ENCODE measurements at places on chromosomes 3 and 15.
A peak's percentile ranks its signal among the peaks of the same experiment; 100 is the strongest.

DNA sequence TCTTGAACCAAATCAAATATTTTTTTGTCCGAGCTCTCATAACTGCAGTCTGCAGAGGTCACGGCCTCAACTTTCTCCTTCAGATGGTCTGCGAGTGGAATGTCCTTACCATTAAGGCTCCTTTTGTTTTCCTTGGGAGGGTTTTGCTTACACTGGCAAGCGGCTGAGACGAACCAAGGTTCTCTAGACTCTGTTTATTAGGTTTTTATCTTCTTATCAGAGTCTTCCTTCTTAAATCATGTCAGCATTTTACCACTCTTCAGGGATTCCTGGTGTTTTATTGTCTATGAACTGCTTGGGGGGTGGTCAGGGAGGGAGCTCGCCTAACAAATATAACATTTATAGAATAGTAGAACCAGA, 773.7 kb upstream of the NR2F2 start:
- H3K36me3 ChIP-seq = no peaks in the 10 kb centered on the region
- H3K4me1 ChIP-seq = peaks cover 37% of the 10 kb centered on the region
- no peaks in the 10 kb centered on the region for H3K27me3 ChIP-seq
- DNase-seq = no peak

DNA sequence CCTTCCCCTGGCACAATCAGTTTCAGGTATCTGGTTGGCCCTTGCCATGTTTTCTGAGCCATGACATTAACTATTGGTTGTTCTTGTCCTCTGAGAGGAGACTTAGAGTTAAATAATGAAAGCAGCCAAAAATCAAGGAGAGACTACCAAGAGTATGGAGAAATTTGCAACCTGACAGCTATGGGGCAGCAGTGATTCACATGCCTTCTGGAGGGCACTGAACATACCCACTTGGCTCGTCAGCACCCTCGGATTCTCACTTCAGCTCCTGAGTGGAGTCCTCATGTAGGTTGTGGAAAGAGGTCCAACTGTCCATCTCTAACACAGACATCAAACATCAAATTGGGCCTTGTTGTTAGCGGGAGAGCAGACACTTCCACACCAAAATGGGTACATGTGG, 265.6 kb downstream of the EBLN2 start:
- H3K4me1 ChIP-seq = no peaks in the 10 kb centered on the region
- no peak for DNase-seq
- H3K4me3 ChIP-seq = no peak overlapping the region
- no peak overlapping the region for H3K27ac ChIP-seq
- H3K36me3 ChIP-seq = no peaks in the 10 kb centered on the region

GRCh38 chr15:71508081-71508682, 302.2 kb upstream of the NR2E3 start:
- H3K4me1 ChIP-seq = peaks cover 5% of the 10 kb centered on the region
- no peak overlapping the region for H3K27ac ChIP-seq
- H3K27me3 ChIP-seq = no peaks in the 10 kb centered on the region

GRCh38 chr3:14650193-14650592, 1.4 kb upstream of the CCDC174 start:
- DNase-seq = no peak
- no peak overlapping the region for H3K27ac ChIP-seq
- peaks cover 28% of the 10 kb centered on the region for H3K4me1 ChIP-seq
- no peaks in the 10 kb centered on the region for H3K36me3 ChIP-seq
- H3K4me3 ChIP-seq = peak overlapping the region; percentile 88

DNA sequence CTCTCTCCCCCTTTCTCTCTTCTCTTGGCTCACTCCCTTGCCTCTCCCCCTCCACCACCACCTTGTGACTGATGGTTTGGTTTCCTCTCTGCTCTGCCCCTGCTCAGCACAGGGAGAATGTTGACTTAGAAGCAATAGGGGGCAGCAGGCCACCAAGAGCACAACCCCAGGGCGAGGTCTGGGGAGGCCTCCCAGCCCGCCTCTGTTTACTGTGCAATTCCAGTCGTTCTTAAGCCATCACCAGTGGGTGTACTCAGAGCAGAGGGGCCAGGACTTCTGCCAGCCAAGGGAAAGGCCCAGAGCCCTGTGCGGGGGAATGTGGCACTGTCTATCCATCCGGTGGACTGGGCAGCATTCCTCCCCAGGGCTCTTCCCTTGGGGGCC, 5.7 kb upstream of the APEH start:
- H3K27me3 ChIP-seq = no peaks in the 10 kb centered on the region
- H3K36me3 ChIP-seq = no peaks in the 10 kb centered on the region
- H3K4me1 ChIP-seq = peaks cover 29% of the 10 kb centered on the region

- H3K36me3 ChIP-seq = no peaks in the 10 kb centered on the region
- no peak overlapping the region for H3K4me3 ChIP-seq
- no peak for DNase-seq
- H3K27ac ChIP-seq = no peak overlapping the region
These were observed 89.0 kb upstream of the PFN2 start for GRCh38 chr3:150059729-150060128.

DNA sequence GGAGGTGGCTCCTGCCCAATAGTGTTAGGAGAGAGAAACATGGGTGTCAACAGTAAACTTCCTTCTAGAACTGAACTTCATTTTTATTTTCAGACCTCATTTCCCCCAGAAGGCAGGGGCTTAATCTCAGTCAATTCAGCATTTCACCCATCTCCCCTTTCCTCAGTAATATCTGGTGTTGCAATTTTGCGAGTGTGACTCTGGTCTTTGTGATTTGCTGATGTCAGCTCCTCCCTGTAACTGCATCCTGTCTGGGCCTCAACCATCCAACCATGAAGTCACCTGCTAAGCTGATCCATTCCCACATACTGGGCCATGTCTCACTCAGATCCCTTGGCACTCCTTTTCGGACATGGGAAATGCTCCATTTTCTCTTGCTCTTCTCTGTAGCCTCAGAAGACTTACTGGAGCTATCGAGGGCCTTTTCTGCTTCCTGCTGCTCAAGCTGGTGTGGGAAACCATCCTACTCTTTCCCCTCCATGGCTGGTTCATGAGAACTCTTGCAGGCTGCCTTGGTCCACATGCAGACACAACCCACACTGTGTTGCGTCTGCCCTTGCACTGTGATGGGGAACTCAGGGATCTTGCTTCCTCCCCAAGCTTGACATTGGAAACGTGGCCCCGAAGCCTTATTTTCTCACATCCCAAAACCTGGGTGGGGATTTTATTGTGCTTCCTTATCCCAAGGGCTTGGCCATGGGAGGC, 24.6 kb downstream of the CCR4 start:
- H3K36me3 ChIP-seq = no peaks in the 10 kb centered on the region
- DNase-seq = no peak
- no peak overlapping the region for H3K27ac ChIP-seq
- H3K27me3 ChIP-seq = no peaks in the 10 kb centered on the region
- no peak overlapping the region for H3K4me3 ChIP-seq
- H3K4me1 ChIP-seq = peaks cover 13% of the 10 kb centered on the region

- peaks cover 24% of the 10 kb centered on the region for H3K4me1 ChIP-seq
- H3K27ac ChIP-seq = peak overlapping the region; percentile 51
- no peaks in the 10 kb centered on the region for H3K27me3 ChIP-seq
- peak; percentile 8 for DNase-seq
- peak overlapping the region; percentile 85 for H3K4me3 ChIP-seq
- H3K36me3 ChIP-seq = no peaks in the 10 kb centered on the region
These were observed 873 bp downstream of the CAPN7 start for GRCh38 chr3:15206662-15207576.

- no peaks in the 10 kb centered on the region for H3K27me3 ChIP-seq
- peaks cover 5% of the 10 kb centered on the region for H3K36me3 ChIP-seq
- H3K4me3 ChIP-seq = no peak overlapping the region
- no peak overlapping the region for H3K27ac ChIP-seq
These were observed 119.2 kb upstream of the ZBED2 start for GRCh38 chr3:111714305-111714704.

DNA sequence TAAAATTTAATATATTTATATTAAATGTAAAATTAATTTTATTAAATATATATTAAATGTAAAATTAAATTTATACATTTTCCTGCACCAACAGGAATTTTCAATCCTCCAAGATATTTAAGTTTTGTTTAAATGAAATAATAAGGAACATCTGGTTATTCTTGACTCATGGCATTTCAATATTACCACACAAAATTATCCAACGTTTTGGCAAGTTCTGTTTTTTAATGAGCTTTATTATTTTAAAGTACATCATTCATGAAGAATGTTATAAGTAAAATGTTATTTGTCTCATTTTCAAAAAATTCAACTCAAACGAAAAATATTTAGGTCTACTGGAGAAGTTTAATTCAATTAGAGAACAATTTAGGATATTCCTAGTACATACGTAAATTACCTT, 811.4 kb downstream of the NAALADL2 start:
- H3K4me1 ChIP-seq = no peaks in the 10 kb centered on the region
- no peaks in the 10 kb centered on the region for H3K27me3 ChIP-seq
- no peak overlapping the region for H3K4me3 ChIP-seq
- DNase-seq = no peak
- H3K36me3 ChIP-seq = no peaks in the 10 kb centered on the region

DNA sequence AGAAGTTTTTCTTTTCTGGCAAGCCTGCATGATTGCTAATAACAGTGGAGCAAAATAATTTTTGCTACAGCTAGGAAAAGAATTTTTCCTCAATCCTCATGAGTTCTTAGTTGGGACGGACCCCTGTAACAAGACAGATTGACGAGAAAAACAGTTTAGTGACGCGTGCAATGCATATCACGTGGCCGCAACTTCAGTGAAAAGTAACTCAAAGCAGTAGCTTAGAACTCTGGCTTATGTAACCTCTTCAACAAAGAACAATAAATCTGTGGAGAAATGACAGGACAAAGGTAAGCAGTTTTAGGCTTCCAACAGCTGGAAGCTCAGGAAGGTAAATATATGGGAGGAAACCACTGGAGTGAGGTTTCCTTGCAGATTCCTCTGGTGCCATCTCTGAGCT, 19.7 kb downstream of the FAM107A start:
- no peaks in the 10 kb centered on the region for H3K36me3 ChIP-seq
- no peak overlapping the region for H3K27ac ChIP-seq
- no peak overlapping the region for H3K4me3 ChIP-seq

GRCh38 chr15:51004103-51004551, 90.6 kb downstream of the TNFAIP8L3 start:
- H3K36me3 ChIP-seq = peaks cover 26% of the 10 kb centered on the region
- no peak overlapping the region for H3K27ac ChIP-seq
- H3K4me3 ChIP-seq = no peak overlapping the region
- no peaks in the 10 kb centered on the region for H3K27me3 ChIP-seq

DNA sequence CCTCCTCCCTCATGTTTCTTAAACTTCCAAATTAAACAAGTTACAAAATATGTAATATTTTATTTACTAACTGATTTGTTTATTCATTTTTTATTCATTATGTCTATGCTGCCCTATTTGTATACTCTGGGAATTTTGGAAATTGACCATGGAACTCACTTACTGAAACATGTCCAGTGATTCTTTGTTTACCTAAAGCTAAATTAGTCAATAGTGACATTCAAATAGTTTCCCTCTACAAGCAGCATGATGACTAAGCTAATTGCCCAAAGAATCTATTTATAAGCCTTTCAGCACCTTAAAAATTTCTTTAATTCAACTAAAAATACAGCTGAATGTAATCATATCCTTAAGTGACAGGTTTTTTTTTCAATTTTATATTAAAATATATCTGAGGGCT, 437.7 kb downstream of the SI start:
- no peak overlapping the region for H3K27ac ChIP-seq
- no peaks in the 10 kb centered on the region for H3K4me1 ChIP-seq
- no peak for DNase-seq
- H3K27me3 ChIP-seq = no peaks in the 10 kb centered on the region
- no peak overlapping the region for H3K4me3 ChIP-seq

- no peak overlapping the region for H3K27ac ChIP-seq
- H3K27me3 ChIP-seq = no peaks in the 10 kb centered on the region
- H3K36me3 ChIP-seq = no peaks in the 10 kb centered on the region
- peaks cover 5% of the 10 kb centered on the region for H3K4me1 ChIP-seq
These were observed 155.7 kb downstream of the B3GALNT1 start for GRCh38 chr3:160949460-160949859.

DNA sequence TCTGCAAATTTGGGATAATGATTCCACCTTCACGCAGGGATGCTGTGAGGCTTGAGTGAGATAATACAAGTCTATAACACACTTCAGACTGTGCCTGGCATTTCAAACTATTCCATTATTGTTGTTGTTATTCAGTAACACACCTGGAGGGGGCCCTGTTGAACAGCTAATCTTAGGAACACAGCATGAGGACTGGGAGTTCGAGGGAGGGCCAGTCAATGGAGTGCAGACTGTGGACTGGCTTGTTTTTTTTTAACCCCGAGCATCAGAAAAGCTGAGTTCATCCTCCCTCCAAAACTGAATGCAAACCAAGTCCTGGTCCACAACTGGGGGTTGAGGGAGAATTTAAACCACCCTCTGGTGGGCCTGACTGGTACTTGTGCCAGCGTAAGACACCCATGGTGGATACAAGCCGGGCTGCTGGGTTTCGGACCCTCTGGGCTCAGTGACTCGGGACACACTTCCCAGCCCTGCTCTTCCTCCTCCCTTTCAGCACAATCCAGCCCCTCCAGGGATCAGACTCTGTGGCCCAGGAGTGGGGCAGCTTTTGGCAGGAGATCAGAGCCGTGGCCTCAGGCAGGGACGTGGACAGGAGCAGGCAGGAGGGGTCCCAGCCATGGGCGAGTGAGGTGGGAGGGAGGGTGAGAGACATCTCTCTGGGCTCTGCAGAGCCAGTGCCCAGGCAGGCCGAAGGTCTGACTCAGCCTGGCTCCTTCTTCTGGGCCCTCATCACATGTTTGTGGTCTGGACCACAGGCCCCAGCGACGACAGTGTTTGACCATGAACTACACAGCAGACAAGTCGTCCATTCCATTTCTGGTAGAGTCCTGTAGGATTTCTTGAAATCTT, 36.3 kb upstream of the MEX3B start:
- DNase-seq = no peak
- H3K36me3 ChIP-seq = no peaks in the 10 kb centered on the region
- peaks cover 3% of the 10 kb centered on the region for H3K27me3 ChIP-seq
- no peak overlapping the region for H3K27ac ChIP-seq
- H3K4me1 ChIP-seq = no peaks in the 10 kb centered on the region

GRCh38 chr3:68515237-68515636, 417.1 kb downstream of the TAFA4 start:
- no peak overlapping the region for H3K4me3 ChIP-seq
- H3K4me1 ChIP-seq = no peaks in the 10 kb centered on the region
- no peak overlapping the region for H3K27ac ChIP-seq
- H3K36me3 ChIP-seq = no peaks in the 10 kb centered on the region
- H3K27me3 ChIP-seq = no peaks in the 10 kb centered on the region

Data from neural crest cell (in vitro differentiated cells).